ENCODE measurements at places on chromosomes 1 and 21.

- no peak for DNase-seq
These were observed 31.6 kb upstream of the PPP1R15B start for GRCh38 chr1:204443260-204443619.

DNA sequence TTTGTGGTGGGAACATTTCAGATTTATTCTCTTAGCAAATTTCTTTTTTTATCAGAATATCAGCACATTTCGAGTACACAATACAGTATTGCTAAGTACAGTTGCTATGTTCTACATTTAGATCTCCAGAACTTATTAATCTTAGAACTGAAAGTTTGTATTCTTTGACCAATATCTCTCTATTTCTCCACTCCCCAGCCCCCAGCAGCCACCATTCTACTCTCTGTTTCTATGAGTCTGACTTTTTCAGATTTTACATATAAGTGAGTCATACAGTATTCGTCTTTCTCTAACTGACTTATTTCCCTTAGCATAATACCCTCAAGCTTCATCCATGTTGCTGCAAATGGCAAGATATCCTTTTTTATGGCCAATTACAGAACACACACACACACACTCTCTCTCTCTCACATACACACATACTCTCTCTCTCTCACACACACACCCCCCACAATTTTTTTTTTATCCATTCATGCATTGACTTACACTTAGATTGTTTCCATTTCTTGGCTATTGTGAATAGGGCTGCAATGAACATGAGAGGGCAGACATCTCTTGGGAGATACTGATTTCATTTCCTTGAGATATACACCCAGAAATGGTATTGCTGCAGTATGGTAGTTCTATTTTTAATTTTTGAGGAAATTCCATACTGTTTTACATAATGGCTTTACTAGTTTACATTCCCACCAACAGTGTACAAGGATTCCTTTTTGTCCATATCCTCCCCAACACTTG is 15.7 kb downstream of the RPTN start:
- DNase-seq, result no peak

DNA sequence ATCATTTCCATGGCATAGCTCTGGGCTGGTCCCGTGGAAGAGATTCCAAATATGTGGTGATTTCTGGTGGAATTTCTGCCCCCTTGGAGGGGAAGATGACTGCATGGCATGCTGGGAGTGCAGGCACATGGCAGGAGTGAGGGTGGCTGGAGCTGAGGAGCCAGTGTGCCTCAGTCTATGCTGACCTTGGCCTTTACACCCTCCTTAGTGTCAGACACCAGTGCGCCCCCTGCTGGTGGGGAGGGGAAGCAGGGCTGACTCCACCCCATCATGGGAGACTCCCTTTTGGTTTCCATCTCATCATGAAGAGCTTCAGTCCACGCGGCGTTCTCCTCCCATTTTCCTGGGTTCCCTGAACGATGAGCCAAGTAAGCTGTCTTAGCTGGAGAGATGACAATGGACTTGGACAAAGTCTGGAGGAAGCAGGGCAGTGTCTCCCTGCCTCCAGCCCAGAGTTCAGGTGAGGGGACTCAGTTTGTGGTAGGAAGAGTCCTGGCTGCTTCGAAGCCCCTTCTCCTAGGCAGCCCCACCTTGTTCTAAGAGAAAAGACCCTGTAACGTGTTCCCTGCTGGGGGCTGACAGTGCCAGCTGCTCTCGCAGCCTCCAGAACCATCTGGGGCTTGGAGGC is 10.3 kb downstream of the ALX3 start:
- peak; percentile 62 for DNase-seq

DNA sequence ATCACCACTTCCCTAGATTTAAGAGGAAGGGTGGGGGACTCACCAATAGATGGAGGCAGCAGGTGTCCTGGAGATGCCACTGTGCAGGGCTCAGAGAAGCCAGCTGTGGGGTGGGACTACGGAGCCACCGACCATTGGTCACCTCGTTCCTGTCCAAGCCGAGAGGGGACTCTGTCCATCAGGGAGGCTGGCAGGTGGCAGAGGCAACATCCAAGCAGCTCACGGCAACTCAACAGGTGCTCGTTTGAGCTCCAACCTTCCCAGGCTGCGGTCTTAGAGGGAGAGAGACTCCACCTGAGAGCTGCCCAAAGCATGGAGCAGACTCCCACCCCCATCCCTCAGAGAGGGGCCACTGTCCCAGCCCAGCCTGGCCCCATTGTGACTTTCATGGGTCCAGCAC is 71.4 kb downstream of the IGSF21 start:
- DNase-seq, result no peak

DNA sequence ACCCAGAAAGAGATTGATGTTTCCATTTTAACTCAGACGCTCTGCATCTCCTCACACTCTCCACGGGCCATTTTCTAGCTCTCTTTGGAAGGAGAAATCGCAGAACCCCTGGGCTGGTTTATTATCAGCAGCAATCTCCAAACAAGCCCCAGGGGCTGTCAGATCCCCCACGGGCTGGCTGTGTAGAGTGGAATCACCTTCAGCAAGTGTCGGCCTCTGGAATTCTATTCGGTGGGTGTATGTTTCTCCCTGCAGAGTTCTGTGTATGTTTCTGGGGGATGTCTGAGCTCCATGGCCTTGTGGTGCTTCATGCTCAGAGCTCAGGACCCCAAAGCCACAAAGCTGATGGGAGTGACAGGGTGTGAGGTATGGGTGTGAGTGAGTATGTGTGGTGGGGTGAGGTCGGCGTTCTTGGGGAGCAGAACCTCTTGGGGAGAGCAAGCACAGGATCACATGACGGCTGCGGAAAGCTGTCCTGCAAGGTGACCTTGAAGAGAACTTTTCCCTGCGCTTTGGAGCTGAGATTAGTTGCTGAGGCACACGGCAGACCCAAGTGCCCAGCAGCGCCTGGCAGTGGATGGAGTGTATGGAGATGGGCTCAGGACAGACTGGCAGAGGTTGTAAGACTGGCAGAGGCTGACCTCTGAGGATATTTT is 489 bp downstream of the ACOT11 start:
- no peak for DNase-seq

DNA sequence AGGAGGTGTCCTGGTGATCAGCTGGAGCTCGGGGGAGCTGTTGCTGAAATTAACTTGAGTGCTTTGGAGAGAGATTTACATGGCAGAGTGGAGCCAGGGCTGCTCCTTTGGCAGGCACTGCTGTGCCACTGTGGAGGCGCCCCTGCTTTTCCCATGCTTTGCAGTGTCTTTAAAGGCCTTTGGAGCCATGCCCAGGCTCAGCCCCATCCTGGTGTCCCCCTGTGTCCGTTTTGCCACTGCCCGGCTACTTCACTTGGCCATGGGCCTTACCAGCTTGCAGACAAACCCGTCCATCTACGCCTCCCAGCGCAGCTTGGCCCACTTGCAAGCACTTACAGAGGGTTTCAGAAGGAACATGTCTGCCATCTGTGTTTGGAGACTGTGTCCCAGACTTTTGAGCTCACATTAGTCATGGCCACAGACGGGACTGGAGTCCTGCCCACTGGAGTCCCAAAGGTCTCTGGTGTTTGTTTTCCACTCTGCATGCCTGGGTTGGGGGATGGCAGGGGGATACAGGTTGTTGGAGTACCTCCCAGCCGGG is 18.2 kb upstream of the LAMTOR5 start:
- DNase-seq, result no peak

- DNase-seq, result no peak
These were observed 15.6 kb downstream of the JUN start for GRCh38 chr1:58768191-58768731.

DNA sequence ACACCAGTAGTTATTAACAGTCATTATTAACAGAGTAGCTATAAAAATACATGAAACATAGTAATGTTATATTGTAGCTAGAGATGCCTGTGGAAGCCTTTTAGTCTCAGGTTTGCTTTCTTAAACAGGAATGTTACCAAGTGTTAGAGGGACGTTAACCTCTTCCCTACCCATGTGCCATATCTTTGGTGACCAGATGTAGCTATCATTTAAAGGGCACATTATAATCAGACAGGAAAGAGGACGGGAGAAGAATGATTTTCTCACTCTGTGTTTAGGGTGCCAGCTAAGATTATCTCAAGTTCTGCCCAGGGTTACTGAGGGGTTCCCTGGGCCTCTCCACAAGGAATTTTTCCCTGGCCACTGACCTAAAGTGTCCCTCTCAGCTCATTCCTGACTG is 20.9 kb upstream of the UBL4B start:
- no peak for DNase-seq

DNA sequence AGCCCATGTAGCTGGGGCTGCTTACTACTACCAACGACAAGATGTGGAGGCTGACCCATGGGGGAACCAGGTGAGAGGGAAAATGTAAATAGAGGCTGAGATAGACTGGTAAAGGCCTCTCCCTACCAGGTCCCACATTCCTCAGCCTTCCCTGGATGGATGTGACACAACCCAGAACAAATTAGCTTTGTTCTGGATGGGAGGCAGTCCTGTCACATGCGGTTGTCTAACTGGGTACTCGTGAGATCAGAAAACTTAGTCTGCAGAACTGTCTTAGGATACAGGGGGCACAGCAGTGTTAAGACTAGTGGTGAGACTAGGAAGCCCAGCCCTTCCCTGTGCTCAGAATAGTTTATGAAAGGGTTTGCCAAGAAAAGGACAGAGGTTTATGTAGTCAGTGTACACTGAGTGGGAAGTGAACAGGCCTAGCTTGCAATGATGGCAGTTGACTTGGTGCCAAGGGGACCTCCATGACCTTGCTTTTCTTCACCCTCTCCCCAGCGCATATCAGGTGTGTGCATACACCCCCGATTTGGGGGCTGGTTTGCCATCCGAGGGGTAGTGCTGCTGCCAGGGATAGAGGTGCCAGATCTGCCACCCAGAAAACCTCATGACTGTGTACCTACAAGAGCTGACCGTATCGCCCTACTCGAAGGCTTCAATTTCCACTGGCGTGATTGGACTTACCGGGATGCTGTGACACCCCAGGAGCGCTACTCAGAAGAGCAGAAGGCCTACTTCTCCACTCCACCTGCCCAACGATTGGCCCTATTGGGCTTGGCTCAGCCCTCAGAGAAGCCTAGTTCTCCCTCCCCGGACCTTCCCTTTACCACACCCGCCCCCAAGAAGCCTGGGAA is 8.4 kb downstream of the MMACHC start:
- DNase-seq, result no peak

DNA sequence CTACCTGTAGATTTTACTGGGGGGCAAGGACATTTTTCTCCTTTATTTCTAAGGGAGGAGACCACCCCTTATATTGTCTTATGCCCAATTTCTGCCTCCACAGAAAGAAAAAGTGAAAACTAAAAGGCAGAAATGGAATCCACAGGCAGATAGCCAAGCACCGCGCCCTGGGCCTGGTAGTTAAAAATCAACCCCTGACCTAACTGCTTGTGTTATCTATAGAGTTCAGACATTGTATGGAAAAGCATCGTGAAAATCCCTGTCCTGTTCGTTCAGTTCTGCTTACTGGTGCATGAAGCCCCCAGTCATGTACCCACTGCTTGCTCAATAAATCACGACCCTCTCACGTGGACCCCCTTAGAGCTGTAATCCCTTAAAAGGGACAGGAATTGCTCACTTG is 33.7 kb upstream of the IL6R start:
- DNase-seq, result no peak

- no peak for DNase-seq
These were observed 10.7 kb downstream of the HES2 start for GRCh38 chr1:6409053-6409452.

DNA sequence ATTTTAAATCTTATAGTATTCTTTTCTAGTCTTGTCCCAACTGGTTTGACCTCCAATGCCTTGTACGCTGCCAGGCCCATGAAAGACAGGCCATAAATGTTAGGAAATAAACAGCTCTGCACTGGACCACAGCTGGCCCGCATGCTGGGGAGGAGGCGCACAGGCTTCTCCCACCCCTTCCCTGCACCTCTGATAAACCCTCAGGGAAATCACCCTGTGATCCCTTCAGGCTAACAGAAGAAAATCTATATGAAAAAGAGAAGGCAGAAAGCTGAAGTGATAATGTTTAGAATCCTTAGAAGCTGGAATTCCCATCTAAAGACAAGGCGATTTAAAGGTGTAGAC is 41.5 kb downstream of the COLGALT2 start:
- no peak for DNase-seq

GRCh38 chr1:224988042-224988441 is 58.6 kb downstream of the DNAH14 start:
- DNase-seq, result no peak

DNA sequence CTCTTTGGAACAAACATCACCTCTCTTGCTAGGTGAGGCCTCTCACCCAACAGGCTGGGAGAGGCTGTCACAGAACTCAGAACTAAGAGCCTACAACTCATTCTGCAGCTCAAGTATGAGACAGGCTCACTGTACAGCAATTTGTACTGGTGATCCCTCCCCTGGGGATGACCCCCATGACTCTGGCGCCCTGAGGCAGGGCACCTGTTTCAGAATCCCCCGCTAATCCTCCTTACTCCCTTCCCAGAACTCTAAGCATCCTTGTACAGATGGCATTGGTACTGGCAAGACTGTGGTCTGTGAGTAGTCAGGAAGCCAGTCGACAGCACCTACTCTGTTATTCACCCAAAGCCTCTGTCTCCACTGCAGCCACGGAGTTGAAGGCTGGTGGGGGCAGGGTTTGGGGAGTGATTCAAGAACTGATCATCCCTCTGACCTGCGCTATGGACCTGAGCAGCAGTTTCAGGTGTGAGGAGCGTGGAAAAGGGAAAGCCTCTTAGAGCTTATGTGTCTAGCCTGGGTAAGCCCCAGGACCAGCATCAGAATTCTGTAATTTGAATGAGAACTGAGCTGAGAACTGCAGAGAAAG is 655.5 kb downstream of the KIF26B start:
- DNase-seq, result no peak

GRCh38 chr1:43789604-43790550 is 82.5 kb downstream of the ST3GAL3 start:
- no peak for DNase-seq

GRCh38 chr21:17690078-17690494 is 77.4 kb upstream of the BTG3 start:
- DNase-seq, result no peak

GRCh38 chr1:42198251-42198650 is 33.7 kb upstream of the GUCA2A start:
- no peak for DNase-seq

GRCh38 chr1:166705376-166706289 is 133.6 kb upstream of the POGK start:
- DNase-seq, result no peak

- DNase-seq, result no peak
These were observed 136.7 kb downstream of the TLR5 start for GRCh38 chr1:223006371-223006770.

- peak; percentile 82 for DNase-seq
These were observed 622 bp downstream of the ELK4 start for GRCh38 chr1:205631010-205631767.

DNA sequence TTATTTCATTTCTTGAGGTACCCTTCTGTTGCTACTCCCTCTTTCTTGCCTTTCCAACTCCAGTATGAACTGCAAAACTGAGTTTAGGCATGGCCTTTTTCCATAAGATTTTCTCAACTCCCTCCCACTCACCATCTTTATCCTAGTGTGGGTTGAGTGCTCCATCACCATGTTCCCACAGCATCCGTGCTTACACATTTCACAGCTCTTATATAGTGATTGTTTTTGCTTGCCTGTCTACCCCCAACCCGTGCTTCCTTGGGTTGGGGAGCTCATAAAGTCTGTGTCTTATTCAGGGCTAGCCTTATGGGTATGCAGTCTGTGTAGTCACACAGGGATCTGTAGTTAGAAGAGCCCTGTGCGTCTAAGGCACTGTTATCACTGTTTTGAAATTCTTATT is 68.2 kb upstream of the CCDC190 start:
- DNase-seq, result no peak
